Uterus (tissue), 4 donors: ENCODE measurements at places on chromosomes 16 and 17.
A peak's percentile ranks its signal among the peaks of the same experiment; 100 is the strongest.

- DNase-seq: no peak
Measured at GRCh38 chr16:53936529-53936928, 232.6 kb downstream of the FTO start.

GRCh38 chr17:37405955-37406634 is 541 bp downstream of the ACACA start:
- no peak for DNase-seq

DNA sequence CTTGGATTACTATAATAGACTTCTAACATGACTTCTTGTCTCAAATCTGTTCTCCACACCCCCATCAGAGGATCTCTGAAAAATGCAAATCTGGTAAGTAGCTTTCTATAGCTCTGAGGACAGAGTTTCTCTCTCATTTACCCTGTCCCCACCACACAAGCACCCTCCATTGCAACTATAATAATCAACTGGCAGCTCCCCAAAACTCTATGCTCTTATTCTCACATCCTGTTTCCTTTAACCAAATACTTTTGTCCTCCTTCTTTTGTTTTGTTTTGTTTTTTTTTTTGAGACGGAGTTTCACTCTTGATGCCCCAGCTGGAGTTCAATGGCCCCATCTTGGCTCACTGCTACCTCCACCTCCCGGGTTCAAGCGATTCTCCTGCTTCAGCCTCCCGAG is 73.4 kb downstream of the HELZ start:
- no peak for DNase-seq

DNA sequence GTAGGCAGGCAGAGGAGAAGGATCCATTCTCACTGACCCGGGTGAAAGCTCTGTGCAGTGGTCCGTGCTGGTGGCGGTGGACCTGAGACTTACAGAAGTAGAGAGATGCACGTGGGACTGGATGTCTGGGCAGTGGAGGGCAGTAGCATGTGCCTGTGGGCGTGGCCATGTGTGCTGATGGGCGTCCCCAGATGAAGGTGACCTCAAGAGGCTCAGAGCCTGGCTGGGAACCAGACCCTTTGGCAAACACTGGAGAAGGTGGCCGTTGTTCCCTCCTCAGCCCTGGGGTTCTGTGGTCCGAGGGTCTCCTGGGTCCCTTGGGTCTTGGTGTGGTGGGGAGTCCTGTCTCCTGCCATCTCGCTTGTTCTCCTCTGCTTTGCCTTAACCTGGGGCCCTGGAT is 15.6 kb downstream of the WSCD1 start:
- DNase-seq: no peak

DNA sequence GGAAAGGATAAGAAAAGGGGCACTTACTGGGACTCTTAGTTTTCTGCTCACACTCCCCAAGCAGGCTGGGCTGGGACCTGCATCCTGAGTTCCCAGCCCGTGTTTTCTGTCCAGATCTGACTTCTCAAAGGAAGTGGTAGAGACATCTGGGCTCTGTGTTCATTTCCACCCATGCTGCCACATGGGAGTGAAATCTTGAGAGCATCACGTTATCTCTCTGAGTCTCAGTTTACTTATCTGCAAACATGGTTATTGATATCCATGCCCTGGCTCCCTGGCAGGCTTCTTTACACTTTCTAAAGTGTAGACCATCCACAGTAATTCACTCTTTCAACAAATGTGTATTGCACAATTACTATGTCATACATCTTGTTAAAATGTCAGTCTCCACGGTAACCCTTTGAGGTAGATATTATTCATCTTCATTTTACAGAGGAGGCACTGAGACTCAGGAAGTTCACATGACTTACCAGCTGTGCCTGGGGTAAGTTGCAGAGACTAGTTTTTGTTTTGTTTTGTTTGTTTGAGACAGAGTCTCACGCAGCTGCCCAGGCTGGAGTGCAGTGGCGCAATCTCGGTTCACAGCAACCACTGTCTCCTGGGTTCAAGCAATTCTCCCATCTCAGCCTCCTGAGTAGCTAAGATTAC is 3.4 kb downstream of the ZNF688 start:
- DNase-seq: no peak

- no peak for DNase-seq
Measured at GRCh38 chr16:75317532-75317931, 66.1 kb upstream of the BCAR1 start.

DNA sequence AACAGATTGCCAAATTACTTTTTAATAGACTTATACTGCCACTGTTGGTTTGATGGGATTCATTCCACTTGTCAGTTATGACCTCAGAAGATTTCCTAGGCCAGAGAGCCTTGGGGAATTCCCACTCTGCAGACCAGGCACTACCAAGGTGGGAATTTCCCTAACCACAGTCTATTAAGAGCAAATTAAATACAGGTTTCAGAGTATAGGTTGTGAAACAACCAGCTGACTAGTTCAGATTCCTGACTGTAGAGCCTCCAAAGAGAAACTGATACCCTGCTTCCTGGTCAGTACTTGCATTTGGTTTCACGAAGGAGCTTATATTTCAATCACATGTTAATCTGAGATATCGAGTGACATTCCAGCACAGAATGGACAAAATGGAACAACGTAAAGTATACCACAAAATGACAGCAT is 186.5 kb downstream of the STX8 start:
- no peak for DNase-seq

- DNase-seq: no peak
Measured at GRCh38 chr17:50199211-50199802, 2.1 kb downstream of the COL1A1 start.

- DNase-seq: no peak
Measured at GRCh38 chr16:21163576-21163975, 5.1 kb downstream of the LDAF1 start.

GRCh38 chr16:84486551-84487235 is 17.8 kb downstream of the MEAK7 start:
- no peak for DNase-seq

GRCh38 chr17:80991645-80992076 is at the start of gene CHMP6:
CHMP6 (plus strand) TSS chr17:80991841; CDS start chr17:80991919, 78 bp downstream.
- peak; percentile 75 for DNase-seq

DNA sequence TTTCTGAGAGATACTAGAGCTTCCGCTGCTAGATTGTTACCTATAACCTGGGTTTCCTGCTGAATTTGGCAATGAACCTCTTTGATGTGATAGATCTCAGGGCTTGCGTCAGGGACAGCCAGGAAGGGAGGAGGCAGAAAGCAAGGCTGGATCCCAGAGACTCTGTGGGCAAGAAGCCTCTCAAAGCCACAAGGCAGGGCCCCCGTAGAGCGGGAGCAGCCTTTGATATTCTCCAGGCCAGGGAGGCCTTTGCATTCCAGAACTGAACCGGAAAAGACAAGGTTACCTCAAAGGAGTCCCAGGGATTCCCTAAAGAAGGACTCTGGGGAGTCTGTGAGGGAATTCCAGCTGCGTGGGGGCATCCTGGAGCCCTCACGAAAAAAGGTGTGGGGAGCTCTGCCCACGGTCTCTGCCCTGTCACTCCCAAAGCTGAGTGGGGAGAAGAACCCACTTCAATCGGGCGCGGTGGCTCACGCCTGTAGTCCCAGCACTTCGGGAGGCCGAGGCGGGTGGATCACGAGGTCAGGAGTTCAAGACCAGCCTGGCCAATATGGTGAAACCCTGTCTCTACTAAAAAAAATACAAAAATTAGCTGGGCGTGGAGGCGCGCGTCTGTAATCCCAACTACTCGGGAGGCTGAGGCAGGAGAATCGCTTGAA is 14.3 kb upstream of the SCIMP start:
- no peak for DNase-seq

DNA sequence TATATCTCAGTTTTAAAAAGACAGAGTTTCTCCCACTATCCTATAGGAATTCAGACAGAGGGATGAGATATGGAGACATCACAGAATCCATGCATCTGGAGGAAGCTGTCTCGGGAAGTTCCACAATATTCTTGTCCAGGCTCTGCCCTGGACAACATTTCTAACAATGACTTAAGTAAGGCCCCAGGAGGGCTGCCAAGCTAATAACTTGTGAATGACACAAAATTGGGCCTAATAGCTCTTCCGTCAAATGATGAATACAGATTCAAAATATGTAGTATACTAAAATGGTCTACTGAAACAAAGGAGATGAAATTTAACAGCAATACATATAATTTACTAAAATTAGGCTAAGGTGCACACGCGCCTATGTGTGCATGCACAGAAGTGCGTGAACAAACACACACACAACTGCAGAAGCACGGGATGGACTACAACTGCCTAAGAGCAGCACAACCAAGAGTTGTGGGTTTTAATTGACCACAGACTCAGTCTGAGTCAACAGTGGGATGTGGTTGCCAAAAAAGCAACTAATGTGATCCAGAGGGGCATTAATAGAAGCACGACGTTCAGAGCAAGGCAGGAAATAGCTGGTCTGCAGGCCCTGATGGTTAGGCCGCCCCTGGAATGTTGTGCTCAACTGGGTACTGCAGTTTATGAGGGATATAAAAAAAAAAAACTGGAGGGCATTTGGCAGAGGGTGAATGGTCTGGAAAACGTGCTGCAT is 26.3 kb upstream of the HS3ST2 start:
- no peak for DNase-seq

DNA sequence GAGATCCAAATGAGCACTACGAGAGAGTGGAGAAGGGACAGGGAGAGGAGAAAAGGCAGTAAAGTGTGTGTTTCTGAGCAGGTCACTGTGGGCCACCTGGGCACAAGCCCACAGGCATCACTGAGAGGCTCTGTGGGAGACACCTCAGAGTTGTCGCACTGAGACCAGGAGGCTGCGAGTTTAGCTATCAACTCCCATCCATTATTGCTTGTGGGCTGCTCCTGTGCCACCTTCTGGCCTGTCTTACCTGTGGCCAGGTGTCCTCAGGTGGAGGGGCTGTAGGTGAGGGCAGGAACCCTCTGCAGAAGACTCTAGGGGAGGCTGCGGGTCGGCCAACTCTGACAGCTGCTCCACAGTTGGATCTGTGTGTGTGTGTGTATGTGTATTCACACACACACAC is 2.5 kb upstream of the PRR29 start:
- DNase-seq: no peak

- DNase-seq: no peak
Measured at GRCh38 chr17:54985476-54985875, 16.9 kb downstream of the STXBP4 start.

- DNase-seq: no peak
Measured at GRCh38 chr17:51159604-51160003, 6.2 kb downstream of the NME1 start.

- DNase-seq: no peak
Measured at GRCh38 chr16:55495616-55496289, 13.1 kb upstream of the LPCAT2 start.

DNA sequence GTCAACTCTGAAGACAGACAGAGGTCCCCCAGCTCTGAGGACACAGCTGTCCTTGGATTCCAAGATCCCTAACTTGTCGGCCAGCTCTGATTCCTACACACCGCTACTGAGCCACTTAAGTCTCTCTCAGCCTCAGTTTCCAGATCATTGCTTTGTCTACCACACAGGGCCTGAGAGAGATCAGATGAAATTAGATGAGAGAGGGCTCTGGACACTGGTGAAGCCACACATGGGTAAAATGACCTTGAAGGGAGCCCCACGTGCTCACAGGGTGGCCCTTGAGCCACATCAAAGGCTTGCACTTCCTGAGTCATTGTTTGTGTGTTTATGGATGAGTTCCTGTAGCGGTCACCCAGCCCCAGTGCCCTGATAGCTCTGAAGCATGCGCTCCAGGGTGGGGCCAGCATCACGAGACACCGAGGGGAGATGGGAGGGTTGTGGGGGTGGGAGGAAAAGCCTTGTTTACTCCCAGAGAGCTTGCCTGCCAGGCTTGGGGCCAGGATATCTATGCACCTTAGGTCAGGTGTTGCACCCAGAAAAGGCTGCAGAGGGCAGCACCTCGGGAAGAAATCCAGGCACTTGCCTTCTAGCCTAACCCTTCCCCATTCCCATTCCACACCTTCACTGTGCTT is 32.7 kb upstream of the SLC6A2 start:
- no peak for DNase-seq

DNA sequence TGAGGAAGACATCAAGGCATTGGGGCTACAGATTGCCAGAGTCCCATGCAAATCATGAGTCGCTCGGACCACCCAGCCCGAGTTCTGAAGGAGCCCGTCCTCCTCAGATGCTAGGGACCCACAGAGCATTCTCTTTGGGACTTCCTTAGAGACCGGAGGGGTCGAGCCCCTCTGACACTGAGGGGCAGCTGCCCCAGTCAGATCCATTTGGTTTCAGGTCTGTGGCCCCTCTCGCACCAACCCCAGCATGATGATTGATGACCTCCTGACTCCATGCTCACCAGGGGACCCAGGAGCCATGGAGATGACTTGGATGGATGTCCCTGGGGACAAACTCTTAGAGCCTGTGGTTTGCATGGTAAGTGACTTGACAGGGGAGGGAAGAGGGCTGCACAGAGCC is 8.0 kb downstream of the PDF start:
- no peak for DNase-seq

DNA sequence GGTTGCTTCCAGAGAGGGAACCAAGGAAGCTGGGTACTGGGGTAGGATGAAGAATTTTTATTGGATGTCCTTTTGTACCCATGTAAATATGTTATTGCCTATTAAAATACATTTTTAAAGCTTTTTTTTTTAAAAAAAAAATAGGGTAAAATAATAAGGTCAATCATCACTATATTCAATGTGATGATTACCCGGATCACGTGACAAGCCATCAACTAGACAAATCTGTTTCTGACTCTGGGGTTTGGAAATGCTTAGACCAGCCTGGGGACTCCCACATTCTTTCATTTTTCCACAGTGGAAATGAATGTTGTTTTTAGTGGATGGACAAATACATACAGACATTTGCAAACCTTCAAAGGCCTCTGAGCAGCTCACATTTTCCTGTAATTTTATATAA is 79.9 kb upstream of the KIFC3 start:
- no peak for DNase-seq

DNA sequence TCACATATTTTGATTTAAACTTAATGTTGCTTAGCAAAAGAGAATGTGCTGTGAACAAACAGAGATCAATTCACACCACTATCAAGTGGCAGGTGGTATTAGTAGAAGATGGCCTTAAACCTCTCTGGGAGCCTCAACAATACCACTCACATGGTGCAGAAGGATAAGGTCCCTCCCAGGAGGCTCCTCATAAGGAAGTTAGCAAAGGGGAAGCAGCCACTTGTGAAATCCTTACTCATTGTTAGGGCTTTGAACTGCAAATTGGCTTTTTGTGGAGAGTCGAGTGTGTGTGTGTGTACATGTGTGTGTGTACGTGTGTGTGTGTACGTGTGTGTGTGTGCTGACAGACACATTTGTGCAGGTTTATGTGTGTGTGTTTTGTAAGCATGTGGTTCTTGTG is 48.9 kb upstream of the ASIC2 start:
- DNase-seq: no peak

DNA sequence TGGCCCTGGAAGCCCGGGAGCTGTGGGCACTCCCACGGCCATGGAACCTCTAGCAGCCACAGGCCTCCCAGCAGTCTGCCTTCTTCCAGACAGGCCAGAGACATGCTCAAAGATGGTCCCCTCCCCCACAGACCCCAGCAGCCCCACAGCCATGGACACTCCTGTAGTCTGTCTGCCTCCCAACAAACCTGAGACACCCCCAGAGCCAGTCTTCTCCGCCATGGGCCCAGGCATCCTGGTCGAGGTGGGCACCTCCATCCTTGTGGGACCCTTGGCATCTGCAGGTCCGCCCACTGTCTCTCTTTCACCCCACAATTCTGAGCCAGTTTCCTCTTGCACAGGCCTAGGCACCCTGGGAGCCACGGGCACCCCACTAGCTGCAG is 3.1 kb downstream of the KIAA0753 start:
- no peak for DNase-seq
